ENCODE measurements at places on chromosomes 11 and 22.

DNA sequence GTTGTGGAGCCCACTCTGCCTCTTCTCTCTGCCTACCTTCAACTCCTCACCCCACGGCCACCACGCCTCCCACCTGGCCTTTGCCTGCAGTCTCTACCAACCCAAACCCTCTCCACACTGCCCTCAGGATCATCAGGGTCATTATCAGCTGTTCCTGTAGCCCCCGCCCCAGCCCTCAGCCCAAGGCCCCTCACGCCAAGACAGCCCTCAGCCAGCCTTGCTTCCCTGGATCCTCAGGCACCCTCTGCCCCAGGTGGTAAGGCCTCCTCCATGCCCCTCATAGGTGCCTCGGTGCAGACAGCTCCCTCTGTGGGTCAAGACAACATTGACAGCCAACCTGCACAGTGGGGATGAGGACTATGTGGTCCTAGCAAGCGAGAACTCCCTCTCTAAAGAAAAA, 1.7 kb downstream of the SBF1 start:
- peak; percentile 34 for DNase-seq

DNA sequence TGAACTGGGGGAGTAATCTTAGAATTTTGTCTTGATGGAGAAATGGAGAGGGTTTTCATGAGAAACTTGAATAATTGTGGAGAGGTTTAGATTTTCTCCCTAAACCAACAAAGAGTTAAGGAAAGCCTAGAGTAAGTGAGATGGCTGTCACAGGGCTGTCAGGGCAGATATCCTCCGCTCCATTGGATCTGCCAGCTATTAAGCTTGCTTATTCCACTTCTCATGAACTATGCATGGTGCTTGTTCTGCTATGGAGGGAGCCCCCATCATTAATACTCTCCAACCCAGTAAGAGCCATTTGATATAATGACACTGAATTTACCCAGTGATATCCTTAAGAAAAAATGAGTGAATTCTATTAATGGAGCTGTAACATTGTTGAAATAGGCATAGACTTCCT, 342.8 kb upstream of the MTNR1B start:
- DNase-seq, result no peak

DNA sequence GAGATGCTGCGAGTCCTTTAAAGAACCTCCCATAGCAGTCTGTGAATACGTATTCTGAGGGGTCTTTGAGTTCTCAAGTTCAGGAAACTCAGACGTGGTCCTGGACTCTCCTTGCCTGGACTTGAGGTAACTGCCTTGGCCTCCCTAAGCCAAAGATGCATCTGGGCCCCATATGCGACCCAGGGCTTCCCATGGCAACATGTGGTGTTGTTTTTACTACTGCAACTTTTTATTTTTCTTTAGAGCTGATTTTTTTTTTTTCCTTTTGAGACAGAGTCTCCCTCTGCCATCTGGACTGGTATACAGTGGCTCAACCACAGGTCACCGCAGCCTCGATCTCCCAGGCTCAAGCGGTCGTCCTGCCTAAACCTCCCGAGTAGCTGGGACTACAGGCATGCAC, 321.1 kb downstream of the ST3GAL4 start:
- DNase-seq, result no peak

GRCh38 chr11:132058211-132058772, 687.9 kb downstream of the NTM start:
- no peak for DNase-seq

- peak; percentile 81 for DNase-seq
Measured at GRCh38 chr22:41237707-41238569, 2.8 kb downstream of the CHADL start.

DNA sequence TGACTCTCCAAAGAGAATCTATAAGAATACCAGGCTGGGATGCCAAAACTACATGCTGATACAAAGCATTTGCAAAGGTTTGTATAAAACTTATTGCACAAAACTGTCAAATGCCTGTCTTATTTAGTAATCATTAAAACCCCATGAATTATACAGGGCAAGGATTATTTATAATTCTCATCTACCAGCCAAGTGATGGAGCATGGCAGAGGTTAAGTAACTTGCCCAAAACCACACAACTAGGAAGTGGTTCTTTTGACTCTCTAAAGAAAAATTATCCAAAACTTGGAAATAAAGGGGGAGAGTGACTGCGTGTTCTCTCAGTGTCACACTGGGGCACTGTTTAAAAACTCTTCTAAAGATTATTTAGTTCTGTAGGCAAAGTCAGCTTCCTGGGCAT, 17.4 kb upstream of the CLMP start:
- DNase-seq, result no peak

GRCh38 chr11:44096360-44097185, 1.1 kb downstream of the EXT2 start:
- no peak for DNase-seq

Data from memory B cell (primary cell).